ENCODE measurements at places on chromosomes 13 and 19.

DNA sequence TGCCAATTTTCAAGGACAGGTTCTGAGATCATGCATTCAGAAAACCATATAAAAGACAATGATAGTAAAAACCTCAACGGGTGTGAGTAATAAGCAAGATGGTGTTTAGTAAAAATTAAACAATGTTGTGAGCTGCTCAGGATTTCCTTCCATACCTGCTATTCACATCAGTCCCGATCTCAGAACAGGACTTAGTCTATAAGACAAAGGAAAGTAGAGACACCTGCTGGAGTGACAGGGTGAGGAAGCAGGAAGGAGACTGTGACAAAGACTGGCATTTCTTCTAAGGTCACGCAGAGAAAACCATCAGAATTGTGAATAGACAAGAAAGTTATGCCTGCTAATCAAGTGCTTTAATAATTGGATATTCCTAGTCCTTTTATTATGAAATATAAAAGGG lies 648.0 kb downstream of the DACH1 start:
- no peaks in the 10 kb centered on the region for H3K27me3 ChIP-seq
- DNase-seq: no peak
- H3K36me3 ChIP-seq: no peaks in the 10 kb centered on the region
- H3K27ac ChIP-seq: no peak overlapping the region

GRCh38 chr13:30194906-30195305 lies 112.4 kb downstream of the KATNAL1 start:
- no peaks in the 10 kb centered on the region for H3K36me3 ChIP-seq
- H3K27ac ChIP-seq: no peak overlapping the region
- no peak for DNase-seq
- no peaks in the 10 kb centered on the region for H3K27me3 ChIP-seq
- H3K4me1 ChIP-seq: no peaks in the 10 kb centered on the region
- no peak overlapping the region for H3K4me3 ChIP-seq

GRCh38 chr19:32397671-32398101 lies 7.9 kb upstream of the DPY19L3 start:
- no peaks in the 10 kb centered on the region for H3K36me3 ChIP-seq
- no peak overlapping the region for H3K4me3 ChIP-seq
- H3K27me3 ChIP-seq: no peaks in the 10 kb centered on the region
- peaks cover 5% of the 10 kb centered on the region for H3K4me1 ChIP-seq

DNA sequence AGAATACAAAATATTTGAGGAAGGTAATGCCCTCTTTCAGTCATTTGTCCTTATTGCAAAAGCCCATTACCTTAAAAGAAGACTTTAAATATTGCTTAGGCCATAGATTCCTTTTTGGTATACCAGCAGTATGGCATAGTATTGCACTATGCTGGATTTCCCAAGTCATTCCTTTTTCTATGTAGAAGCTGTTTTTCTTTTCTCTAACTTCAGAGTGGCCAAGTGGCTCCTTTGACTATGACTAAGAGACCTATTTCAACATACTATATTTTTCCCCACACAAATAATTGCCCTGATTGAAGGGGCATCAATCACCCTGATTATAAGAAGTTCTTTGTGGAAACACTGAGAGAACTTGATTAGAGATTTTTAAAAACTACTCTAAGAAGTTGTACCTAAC lies 68.6 kb downstream of the UFM1 start:
- DNase-seq: no peak
- no peak overlapping the region for H3K27ac ChIP-seq
- no peak overlapping the region for H3K4me3 ChIP-seq
- peaks cover 4% of the 10 kb centered on the region for H3K4me1 ChIP-seq

- H3K27me3 ChIP-seq: peaks cover 2% of the 10 kb centered on the region
- no peak for DNase-seq
- H3K4me1 ChIP-seq: peaks cover 2% of the 10 kb centered on the region
- H3K36me3 ChIP-seq: no peaks in the 10 kb centered on the region
These were observed 67.2 kb upstream of the UBL3 start for GRCh38 chr13:29917650-29918049.

DNA sequence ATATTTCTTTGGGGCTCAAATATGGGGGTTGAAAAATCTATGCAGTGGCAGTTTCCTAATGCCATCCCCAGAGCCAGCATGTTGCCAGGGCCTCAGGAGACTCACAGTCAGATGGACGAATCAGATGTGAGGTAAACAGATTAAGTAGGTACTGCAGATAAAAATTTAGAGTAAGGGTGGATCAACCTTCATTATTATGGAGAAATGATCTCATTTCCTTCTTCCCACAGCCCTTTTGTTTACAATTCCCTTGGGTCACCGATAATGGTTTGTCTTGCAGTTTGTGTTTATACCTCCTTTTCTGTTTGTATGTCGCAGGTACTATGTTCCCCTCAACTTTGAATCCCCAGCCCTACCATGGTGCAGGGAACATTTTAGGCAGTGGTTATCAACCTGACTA lies 20.0 kb downstream of the DIAPH3 start:
- no peak overlapping the region for H3K4me3 ChIP-seq
- peaks cover 23% of the 10 kb centered on the region for H3K4me1 ChIP-seq
- peaks cover 11% of the 10 kb centered on the region for H3K36me3 ChIP-seq
- no peak for DNase-seq

- no peak overlapping the region for H3K4me3 ChIP-seq
- H3K27ac ChIP-seq: no peak overlapping the region
- no peaks in the 10 kb centered on the region for H3K36me3 ChIP-seq
- H3K27me3 ChIP-seq: peaks cover 6% of the 10 kb centered on the region
- no peak for DNase-seq
These were observed 360.4 kb downstream of the KLF5 start for GRCh38 chr13:73419186-73419585.

GRCh38 chr19:10321417-10321797 lies 5.6 kb upstream of the FDX2 start:
- H3K27me3 ChIP-seq: no peaks in the 10 kb centered on the region
- H3K36me3 ChIP-seq: peaks cover 53% of the 10 kb centered on the region
- DNase-seq: no peak
- H3K4me3 ChIP-seq: no peak overlapping the region
- H3K27ac ChIP-seq: no peak overlapping the region

DNA sequence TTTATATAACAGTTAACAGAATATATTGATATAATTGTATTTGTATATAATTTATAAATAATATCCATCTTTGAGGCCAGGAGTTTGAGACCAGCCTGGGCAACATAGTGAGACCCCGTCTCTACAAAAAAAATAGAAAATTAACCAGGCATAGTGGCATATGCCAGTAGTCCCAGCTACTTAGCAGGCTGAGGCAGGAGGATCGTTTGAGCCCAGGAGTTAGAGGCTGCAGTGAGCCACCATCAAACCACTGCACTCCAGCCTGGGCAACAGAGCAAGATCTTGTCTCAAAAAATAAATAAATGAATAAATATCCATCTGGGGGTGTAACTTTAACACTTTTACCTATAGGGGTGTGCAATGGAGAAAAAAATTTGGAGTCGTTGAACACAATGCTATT lies 1.3 kb upstream of the SHFL start:
- H3K4me3 ChIP-seq: peak overlapping the region; percentile 81
- no peak for DNase-seq
- no peaks in the 10 kb centered on the region for H3K27me3 ChIP-seq
- H3K36me3 ChIP-seq: peaks cover 20% of the 10 kb centered on the region
- H3K27ac ChIP-seq: no peak overlapping the region

DNA sequence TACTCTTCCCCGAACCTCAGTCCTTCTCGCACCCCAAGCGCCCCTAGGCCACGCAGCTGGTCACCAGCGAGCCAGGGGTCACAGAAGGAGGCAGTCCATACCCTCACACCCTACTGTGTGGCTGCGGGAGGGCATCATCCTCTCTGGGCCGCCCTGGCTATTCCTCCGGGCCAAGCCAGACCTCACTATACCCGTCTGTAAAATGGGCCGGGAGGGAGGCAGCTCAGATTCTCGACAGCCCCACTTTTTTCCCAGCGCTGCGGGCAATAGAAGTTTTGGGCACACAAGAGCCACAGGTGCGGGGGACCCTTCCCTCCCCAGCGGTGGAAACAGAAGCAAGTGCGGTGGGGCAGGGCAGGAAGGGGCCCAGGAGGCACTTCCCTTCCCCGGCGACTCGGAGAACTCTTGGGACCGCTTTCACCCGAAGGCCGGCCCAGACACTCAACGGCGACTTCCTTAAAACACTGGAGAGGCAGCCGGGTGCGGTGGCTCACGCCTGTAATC lies 5.6 kb upstream of the ARRDC2 start:
- DNase-seq: no peak
- H3K4me3 ChIP-seq: peak overlapping the region; percentile 91
- peak overlapping the region; percentile 42 for H3K27ac ChIP-seq
- H3K36me3 ChIP-seq: peaks cover 26% of the 10 kb centered on the region
- peaks cover 17% of the 10 kb centered on the region for H3K4me1 ChIP-seq

DNA sequence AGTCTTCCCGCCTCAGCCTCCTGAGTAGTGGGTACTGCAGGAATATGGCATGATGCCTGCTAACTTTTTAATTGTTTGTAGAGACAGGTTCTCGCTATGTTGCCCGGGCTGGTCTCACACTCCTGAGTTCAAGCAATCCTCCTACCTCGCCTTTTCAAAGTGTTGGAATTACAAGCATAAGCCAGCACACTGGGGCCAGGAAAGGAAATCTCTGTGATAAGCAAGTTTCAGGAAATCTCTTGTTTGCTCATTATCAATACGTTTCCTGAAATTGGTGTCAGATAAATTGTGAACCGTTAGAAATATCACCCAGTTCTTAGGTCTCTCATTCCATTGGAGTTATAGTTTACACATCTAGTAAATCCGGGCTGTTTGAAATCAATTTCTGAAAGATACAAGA lies 14.2 kb downstream of the WBP4 start:
- H3K4me1 ChIP-seq: no peaks in the 10 kb centered on the region
- H3K27me3 ChIP-seq: no peaks in the 10 kb centered on the region
- peaks cover 65% of the 10 kb centered on the region for H3K36me3 ChIP-seq
- H3K27ac ChIP-seq: no peak overlapping the region

DNA sequence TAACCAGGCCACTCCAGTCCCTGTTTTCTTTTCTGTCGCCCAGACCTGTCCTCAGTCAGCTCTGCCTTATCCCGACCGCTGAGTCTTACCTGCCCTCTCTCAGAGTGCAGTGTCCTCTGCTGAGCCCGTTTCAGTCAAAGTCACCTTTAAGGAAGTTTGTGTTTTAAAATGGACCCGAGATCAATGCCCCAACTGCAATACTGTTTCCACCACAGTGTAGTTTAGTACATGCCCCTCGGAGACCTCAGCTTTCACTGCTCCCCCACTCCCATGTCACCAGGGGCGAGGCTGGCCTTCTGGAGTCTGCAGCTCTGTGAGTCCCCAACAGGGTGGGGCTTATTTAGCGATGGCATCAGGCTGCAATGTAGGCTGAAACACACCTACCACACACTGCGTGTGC lies 248.4 kb upstream of the TSHZ3 start:
- H3K4me3 ChIP-seq: no peak overlapping the region
- no peaks in the 10 kb centered on the region for H3K27me3 ChIP-seq
- H3K27ac ChIP-seq: no peak overlapping the region
- H3K36me3 ChIP-seq: no peaks in the 10 kb centered on the region
- DNase-seq: no peak

DNA sequence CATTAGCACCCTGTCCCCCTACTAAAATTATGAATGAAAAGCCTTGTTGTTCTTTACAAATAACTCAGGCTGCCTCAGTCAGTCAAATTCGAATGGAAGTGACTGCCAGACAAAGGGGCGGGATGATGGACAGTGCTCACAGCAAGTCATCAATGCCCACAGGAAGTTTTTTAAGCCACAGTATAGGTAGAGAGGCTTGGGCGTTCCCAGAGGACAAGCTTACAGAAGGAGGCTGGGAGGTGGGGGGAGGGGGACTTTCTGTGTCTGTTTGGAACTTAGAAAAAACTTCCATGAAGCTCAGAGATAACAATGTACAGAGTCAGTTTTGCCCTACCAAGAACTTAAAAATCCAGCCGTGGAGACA lies 18.5 kb upstream of the SPRY2 start:
- H3K4me3 ChIP-seq: no peak overlapping the region
- no peaks in the 10 kb centered on the region for H3K36me3 ChIP-seq
- no peak overlapping the region for H3K27ac ChIP-seq
- H3K27me3 ChIP-seq: no peaks in the 10 kb centered on the region
- DNase-seq: no peak

DNA sequence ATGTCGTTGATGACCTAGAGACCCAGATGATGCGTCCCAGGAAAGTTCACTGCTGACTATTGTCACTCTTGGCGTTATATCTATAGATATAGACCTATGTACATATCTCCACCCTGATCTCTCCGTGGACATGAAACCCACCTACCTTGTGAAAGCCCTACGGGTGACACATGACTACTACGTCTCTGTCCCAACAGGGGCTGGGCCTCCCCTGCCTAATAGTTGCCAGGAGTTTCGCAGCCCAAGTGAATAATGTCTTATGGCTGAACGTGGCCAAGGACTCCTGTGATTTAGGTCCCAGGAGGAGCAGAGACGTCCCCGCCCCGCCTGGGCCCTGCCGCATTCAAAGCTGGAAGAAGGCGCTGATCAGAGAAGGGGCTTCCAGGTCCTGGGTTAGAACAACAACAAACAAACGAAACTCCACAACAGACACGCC lies 4.9 kb upstream of the POU4F1 start:
- H3K27me3 ChIP-seq: peaks cover 80% of the 10 kb centered on the region
- H3K4me3 ChIP-seq: no peak overlapping the region

- DNase-seq: no peak
- no peak overlapping the region for H3K4me3 ChIP-seq
- H3K27me3 ChIP-seq: no peaks in the 10 kb centered on the region
- H3K36me3 ChIP-seq: no peaks in the 10 kb centered on the region
- H3K27ac ChIP-seq: no peak overlapping the region
These were observed 564.1 kb downstream of the DCT start for GRCh38 chr13:93915269-93915809.

DNA sequence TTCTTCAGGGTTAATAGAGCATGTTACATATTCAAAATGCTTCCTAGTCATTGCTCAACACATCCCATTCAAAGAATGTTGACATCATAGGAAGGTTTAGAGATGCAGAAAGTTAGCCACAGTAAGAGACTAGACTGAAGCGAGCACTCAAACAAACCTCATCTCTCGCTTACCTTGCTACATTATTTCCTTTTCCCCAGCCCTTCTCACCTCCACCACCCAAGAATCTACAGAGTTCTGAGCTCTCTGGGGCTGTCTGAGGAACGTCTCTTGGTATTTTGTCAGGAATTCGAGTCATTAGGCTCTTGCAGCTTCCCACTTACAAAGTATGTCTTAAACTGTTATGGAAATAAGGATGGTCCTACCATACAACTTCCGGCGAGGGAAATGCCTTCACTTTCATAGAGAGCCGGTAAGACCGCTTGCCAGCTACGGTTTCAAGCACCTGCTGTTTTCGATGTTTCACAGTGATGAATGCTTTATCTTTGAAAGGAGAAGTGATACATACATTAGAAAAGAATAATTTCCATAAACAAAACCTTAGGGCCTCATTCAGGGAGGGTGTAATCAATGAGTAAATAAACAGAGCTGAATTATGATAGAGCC lies 65.1 kb downstream of the FLT1 start:
- no peaks in the 10 kb centered on the region for H3K27me3 ChIP-seq
- peaks cover 39% of the 10 kb centered on the region for H3K36me3 ChIP-seq

GRCh38 chr13:84439108-84439507 lies 556.8 kb upstream of the SLITRK1 start:
- no peaks in the 10 kb centered on the region for H3K27me3 ChIP-seq
- H3K36me3 ChIP-seq: no peaks in the 10 kb centered on the region
- no peak overlapping the region for H3K27ac ChIP-seq
- no peak overlapping the region for H3K4me3 ChIP-seq
- no peak for DNase-seq

Measured in activated T-helper 2 cell treated with anti-CD3 and anti-CD28 coated beads, Interferon-gamma antibody, Interleukin-2, Interleukin-4, amounts not matched to agents 10 μg/mL and 5 μg/mL and 100 μg/mL, durations not matched to agents 14 hours and 24 hours and 36 hours (primary cell).